Thoracic aorta endothelial cell (primary cell): ENCODE measurements at places on chromosomes 2 and 18. TPM values are rescaled to one million over a fixed set of nuclear protein-coding genes. Genes with fewer than 3 reads are reported as not detected.

Gene C18orf32
- 13.6 and 13.9 TPM in 2 replicates for total RNA-seq

Gene SLC9A4
- total RNA-seq = not detected in 2 replicates

Gene CPLX4
- not detected in 2 replicates for total RNA-seq

Gene SCN7A
- not detected in 2 replicates for total RNA-seq

Gene VWC2L
- not detected in 2 replicates for total RNA-seq

Gene GREB1L
- 1.1 and 1.7 TPM in 2 replicates for total RNA-seq

Gene CTDP1
- total RNA-seq = 27.7 and 29.1 TPM in 2 replicates

Gene STK39
- total RNA-seq = 13.0 and 16.3 TPM in 2 replicates

Gene CTAGE1
- total RNA-seq = not detected in 2 replicates

Gene ACADL
- not detected in 2 replicates for total RNA-seq

Gene HOXD4
- 8.7 TPM in 1 of 2 replicates, not detected in the other for total RNA-seq

Gene HJURP
- total RNA-seq = 42.0 and 56.3 TPM in 2 replicates

Gene COLEC12
- 10.1 and 30.2 TPM in 2 replicates for total RNA-seq
